GM23338 (cell line): ENCODE measurements at places on chromosomes 7 and 10.

GRCh38 chr10:3622427-3622826 is 162.6 kb downstream of the KLF6 start:
- H3K4me1 ChIP-seq, result peaks cover 26% of the 10 kb centered on the region; the same call in 1 of the 2 replicates
- no peak overlapping the region for H3K4me3 ChIP-seq
- DNase-seq, result no peak
- H3K27ac ChIP-seq, result no peak overlapping the region
- no peaks in the 10 kb centered on the region for H3K36me3 ChIP-seq

- H3K36me3 ChIP-seq, result no peaks in the 10 kb centered on the region
- H3K4me3 ChIP-seq, result no peak overlapping the region
- H3K27ac ChIP-seq, result no peak overlapping the region
These were observed 11.5 kb downstream of the IKZF1 start for GRCh38 chr7:50315739-50316671.

DNA sequence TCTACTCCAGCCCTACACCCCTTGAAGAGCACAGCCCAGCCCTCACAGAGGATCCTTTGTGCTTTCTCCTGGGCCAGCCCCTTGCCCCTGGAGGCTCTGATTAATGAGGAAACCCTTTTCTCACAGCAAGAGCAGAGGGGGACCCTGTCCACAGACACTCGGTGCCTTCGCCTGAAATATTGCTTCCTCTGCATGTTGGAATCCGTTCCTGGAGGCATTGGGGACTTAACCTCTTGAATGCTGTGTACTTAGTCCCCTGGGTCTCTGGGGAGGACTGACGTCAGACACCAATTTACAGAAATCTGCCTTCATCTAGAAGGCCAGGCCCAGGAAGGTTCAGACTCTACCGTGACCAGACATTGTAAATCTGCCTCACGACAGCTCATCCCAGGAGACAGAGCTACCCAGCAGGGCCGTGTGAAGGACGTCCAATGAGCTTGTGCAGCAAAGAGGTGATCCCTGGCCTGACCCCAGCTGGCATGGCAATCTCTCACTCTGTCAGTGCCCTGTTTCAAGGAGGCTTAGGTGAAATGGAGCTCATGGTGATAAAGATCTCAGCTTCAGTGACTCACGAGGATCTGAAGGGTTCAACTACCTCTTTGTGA is 8.1 kb upstream of the TMEM72 start:
- DNase-seq, result no peak
- H3K4me3 ChIP-seq, result no peak overlapping the region

DNA sequence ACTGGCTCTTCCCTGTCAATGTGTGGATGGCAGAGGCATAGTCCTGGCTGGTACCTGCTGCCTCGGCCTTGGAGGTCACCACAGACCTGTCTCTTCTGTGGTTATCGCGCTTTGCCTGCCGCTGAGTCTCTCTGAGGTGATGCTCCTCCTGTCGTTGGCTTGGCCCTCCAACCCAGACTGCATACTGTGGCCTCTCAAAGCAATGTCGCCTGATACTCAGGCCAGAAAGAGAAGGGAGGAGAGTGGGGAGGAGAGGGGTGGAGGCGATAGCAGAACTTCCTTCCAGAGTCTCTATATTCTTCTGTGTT is 133.2 kb upstream of the KCNMA1 start:
- H3K27ac ChIP-seq, result no peak overlapping the region
- H3K4me3 ChIP-seq, result no peak overlapping the region
- H3K36me3 ChIP-seq, result no peaks in the 10 kb centered on the region
- DNase-seq, result no peak
- H3K4me1 ChIP-seq, result no peaks in the 10 kb centered on the region
- no peaks in the 10 kb centered on the region for H3K27me3 ChIP-seq

- DNase-seq, result no peak
- no peak overlapping the region for H3K4me3 ChIP-seq
- H3K36me3 ChIP-seq, result no peaks in the 10 kb centered on the region
- H3K27ac ChIP-seq, result no peak overlapping the region
These were observed 282.5 kb upstream of the TEX47 start for GRCh38 chr7:89077992-89078391.

DNA sequence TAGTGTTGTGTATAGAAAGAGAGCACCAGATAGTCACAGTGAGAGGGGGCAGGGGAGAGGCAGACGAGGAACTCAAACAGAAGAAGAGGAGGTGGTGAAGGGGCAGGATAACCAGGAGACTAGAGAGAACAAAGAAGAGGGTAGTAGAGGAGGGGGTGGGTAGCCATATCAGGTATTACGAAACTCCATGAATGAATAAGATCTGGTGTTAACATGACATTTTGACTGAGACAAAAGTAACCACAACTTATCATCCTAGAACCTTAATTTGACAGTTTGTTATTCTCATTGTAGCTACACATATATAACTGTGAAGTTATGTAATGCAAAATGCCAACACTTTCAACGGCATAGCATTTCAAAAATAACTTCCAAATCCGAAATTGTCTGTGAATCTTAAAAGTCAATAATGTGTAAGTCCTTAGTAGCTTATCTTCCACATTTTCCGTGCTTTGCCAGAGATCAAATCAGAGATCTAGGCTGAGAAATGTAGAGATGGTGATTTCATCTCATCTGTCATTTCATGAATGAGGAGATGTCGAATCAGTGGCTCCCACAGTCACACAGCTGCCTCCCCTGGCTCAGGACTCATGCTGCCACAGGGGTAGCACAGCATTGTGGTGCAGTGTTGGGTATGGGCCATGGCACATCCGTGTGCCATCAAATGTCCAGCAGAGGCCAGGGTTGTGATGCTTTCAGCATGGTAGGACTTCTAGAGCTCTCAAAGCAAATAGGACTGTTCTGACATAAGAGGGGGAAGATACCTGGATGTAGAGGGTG is 202.1 kb downstream of the HECW1 start:
- H3K4me3 ChIP-seq, result no peak overlapping the region
- no peaks in the 10 kb centered on the region for H3K27me3 ChIP-seq
- no peaks in the 10 kb centered on the region; the same call in 1 of the 2 replicates for H3K36me3 ChIP-seq
- no peak for DNase-seq
- no peak overlapping the region for H3K27ac ChIP-seq
- peaks cover 4% of the 10 kb centered on the region for H3K4me1 ChIP-seq

- peaks cover 13% of the 10 kb centered on the region for H3K4me1 ChIP-seq
- no peaks in the 10 kb centered on the region for H3K27me3 ChIP-seq
- H3K4me3 ChIP-seq, result no peak overlapping the region
- H3K27ac ChIP-seq, result peak overlapping the region; percentile 86
These were observed 21.9 kb downstream of the DPY19L1 start for GRCh38 chr7:35015346-35015859.
